CD4-positive, alpha-beta memory T cell (primary cell): ENCODE measurements at places on chromosomes 16 and 17. TPM values are rescaled to one million over a fixed set of nuclear protein-coding genes. Genes with fewer than 3 reads are reported as not detected.

Gene SMCR8
- polyA plus RNA-seq, result 5.2 TPM

Gene GAS2L2
- not detected for polyA plus RNA-seq

Gene CHTF18
- polyA plus RNA-seq, result 3.0 TPM

Gene DNAH9
- not detected for polyA plus RNA-seq

Gene WNT9B
- not detected for polyA plus RNA-seq

Gene JUP
- polyA plus RNA-seq, result not detected

Gene MYH13
- not detected for polyA plus RNA-seq

Gene SMPD3
- 0.99 TPM for polyA plus RNA-seq

Gene GAS7
- 1.3 TPM for polyA plus RNA-seq

Gene SEZ6L2
- not detected for polyA plus RNA-seq

Gene SLC38A8
- polyA plus RNA-seq, result not detected

Gene GSDMA
- 1.1 TPM for polyA plus RNA-seq

Gene MIEN1
- polyA plus RNA-seq, result 96.6 TPM

Gene DNAAF1
- 1.2 TPM for polyA plus RNA-seq
